Right lobe of liver (tissue), 6 donors: ENCODE measurements at places on chromosomes 12 and 14. TPM values are rescaled to one million over a fixed set of nuclear protein-coding genes. Genes with fewer than 3 reads are reported as not detected.

DNA sequence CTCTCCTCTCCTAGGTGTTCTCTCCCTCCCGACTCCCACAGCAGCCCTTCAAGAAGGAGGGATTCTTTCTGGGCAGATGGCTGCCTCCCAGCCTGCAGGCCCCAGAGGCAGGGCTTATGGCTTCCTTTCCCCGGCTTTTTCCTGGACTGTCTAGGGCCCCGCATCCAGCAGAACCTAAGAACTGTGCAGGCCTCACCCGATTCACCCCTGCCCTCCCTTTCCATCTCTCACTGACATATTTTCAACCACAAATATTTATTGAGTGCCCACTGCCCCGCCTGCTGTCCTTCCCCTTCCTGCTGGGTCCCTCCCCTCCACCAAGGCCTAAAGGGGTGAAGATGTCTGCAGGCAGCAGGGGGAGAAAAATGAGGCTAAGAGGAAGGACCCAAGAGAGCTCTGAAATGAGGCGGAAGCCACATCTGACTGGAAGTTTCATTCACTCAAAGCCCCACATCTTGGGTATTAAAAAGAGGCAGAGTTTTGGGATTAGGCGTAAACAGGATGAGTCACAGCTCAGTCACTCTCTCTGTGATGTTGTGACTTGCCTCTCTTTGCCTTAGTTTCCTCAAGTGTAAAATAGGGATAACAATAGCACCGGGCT is 2.9 kb downstream of the SCNN1A start:
- no peak overlapping the region for H3K4me3 ChIP-seq
- no peak for DNase-seq
- H3K27ac ChIP-seq: no peak overlapping the region
- H3K4me1 ChIP-seq: no peaks in the 10 kb centered on the region

Gene FOXA1
- 32.1 TPM for total RNA-seq

DNA sequence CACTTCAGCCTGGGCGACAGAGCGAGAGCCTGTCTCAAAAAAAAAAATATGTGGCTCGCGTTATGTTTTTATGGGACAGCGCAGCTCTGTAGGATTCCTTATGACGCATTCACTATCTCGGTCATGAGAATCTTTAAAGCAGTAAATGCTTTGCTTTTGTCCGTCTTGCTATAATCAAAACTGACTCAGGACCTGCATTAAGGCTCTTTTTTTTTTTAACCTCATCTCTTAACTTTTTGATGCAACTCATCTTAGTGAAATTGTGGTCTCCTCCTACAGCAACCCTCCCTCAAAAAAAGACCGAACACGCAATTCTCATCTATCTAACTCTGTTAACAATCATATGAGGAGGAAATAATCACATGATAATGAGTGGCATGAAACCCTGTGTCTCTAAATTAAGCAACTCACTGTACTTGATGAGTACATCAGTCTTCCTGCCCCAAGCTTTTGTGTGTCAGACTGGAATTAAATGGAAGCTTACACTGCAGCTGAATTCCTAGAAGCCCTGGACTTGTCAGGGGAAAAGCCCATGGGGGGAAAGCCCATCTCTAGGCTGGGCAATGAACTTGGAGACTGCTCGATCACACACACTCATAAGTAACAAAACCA is 4.3 kb downstream of the P2RX4 start:
- H3K27ac ChIP-seq: peak overlapping the region; percentile 79
- H3K4me1 ChIP-seq: peaks cover 44% of the 10 kb centered on the region
- no peak overlapping the region for H3K4me3 ChIP-seq
- no peaks in the 10 kb centered on the region for H3K36me3 ChIP-seq

- H3K36me3 ChIP-seq: no peaks in the 10 kb centered on the region
- no peak overlapping the region for H3K4me3 ChIP-seq
- no peak for DNase-seq
- no peaks in the 10 kb centered on the region for H3K27me3 ChIP-seq
- no peaks in the 10 kb centered on the region for H3K4me1 ChIP-seq
Measured at GRCh38 chr14:92464716-92465115, 48.9 kb upstream of the RIN3 start.

Gene PROX2
- total RNA-seq: not detected

DNA sequence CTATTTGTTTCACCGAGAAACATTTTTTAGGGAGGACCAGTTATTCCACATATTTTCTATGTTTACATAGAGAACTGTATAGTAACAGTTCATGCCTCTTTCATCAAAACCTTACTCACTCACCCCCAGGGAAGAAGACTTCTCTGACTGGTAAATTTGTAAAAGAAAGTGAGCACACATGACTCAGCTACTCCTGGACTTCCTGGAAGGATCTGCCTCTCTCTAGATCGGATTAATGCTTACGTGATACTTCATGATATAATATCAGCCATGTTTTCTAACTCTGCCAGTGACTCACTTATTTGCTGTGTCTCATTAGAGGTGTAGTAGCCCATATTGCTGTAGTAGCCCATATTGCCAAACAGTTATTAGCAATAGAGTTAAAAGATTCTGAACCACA is 494.3 kb upstream of the ATXN7L3B start:
- no peaks in the 10 kb centered on the region for H3K27me3 ChIP-seq
- H3K4me1 ChIP-seq: no peaks in the 10 kb centered on the region
- H3K27ac ChIP-seq: no peak overlapping the region
- H3K4me3 ChIP-seq: no peak overlapping the region
- DNase-seq: no peak
- no peaks in the 10 kb centered on the region for H3K36me3 ChIP-seq

Gene PKP2
- 17.2 TPM for total RNA-seq

DNA sequence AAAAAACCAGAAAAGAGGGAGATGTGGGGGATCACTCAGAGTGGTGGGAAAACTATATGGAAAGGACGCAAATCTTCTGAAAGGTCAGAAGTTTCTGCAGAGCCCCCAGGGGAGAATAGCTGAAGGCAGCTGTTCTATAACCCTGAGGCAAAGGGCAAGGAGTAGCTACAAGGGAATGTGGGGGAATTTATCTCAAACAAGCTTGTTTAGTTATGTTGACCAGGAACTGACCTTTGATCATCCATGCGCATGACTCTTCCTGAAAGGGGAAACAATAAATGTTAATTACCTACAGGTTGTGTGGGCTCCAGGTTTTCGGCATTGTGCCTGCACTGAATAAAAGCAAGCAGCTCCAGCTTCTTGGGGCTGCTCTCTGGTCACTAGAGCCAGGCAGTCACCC is 968.5 kb downstream of the AACS start:
- no peak for DNase-seq
- H3K27ac ChIP-seq: no peak overlapping the region
- H3K4me3 ChIP-seq: no peak overlapping the region

Gene TCTN1
- 9.6 TPM for total RNA-seq

DNA sequence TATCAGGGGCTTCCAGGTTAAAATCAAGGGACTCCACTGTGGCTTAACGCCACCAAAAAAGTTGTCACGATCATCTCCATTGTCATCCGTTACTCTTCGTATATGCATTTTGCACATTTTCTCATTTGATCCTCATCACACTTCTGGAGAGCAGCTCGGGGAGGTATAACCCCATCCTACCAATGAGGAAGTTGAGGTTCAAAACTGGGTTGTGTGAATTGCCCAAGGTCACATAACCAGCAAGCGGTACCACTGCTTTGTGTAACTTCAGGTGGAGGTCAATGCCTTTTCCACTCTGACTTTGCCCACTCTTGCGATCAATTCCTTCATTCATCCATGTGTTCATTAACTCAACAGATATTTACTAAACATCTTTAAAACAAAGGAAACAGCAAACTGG is 71.1 kb upstream of the CCND2 start:
- H3K4me3 ChIP-seq: no peak overlapping the region
- no peaks in the 10 kb centered on the region for H3K27me3 ChIP-seq
- no peak overlapping the region for H3K27ac ChIP-seq
- no peak for DNase-seq

Gene CREBL2
- total RNA-seq: 24.3 TPM

DNA sequence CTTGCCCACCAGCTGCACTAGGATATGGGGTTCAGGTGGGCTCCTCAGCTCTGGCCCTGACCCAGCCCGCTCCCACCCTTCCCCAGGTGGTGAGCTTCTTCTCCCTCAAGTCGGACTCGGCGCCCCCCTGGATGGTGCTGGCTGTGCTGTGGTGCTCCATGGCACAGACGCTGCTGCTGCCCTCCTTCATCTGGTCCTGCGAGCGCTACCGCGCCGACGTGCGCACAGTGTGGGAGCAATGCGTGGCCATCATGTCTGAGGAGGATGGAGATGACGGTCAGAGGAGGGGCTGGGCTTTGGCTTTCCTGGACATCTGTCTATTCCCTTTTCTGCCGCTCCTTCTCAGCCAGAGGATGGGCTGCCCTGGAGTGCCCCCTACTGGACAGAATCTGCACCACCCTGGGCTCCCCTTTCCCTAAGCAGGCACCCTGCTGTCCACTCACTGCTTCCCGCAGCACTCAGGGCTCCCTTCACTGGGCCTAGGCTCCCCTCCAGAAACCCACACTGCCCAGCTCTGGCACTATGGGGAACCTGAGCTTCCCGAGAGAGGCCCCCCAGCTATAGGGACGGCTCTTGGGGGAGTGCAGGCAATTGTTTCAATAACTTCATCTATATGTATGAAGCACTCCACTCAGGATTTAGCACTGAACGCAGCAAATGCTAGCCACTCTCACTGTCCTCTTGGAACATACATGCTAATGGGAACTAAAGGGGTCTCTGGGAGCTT is 2.6 kb upstream of the P3H3 start:
- peak; percentile 85 for DNase-seq
- no peaks in the 10 kb centered on the region for H3K27me3 ChIP-seq
- H3K4me1 ChIP-seq: no peaks in the 10 kb centered on the region
- H3K27ac ChIP-seq: no peak overlapping the region

Gene GTF2H3
- total RNA-seq: 13.8 TPM

- peaks cover 23% of the 10 kb centered on the region for H3K36me3 ChIP-seq
- H3K4me3 ChIP-seq: no peak overlapping the region
- no peaks in the 10 kb centered on the region for H3K4me1 ChIP-seq
- H3K27ac ChIP-seq: no peak overlapping the region
Measured at GRCh38 chr12:112161711-112162110, 36.4 kb downstream of the TRAFD1 start.

DNA sequence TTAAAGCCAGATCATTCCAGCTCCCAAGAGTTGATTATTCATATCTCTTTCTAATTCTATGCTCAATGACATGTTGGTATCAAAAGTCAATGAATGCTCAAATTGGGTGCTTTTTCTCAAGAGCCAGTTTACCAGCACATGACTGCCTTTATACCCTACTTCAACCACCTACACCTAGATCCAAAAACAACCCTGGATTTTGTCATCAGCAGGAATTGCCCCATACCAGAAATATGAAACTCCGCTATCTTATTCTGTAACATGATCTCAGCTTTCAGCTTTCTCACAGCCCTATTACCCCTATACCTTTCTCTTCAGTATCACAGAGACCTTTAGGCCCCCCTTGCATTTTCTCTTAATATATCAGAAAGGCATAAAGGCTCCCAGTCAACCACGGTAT is 32.3 kb upstream of the ESR2 start:
- no peaks in the 10 kb centered on the region for H3K27me3 ChIP-seq
- H3K4me1 ChIP-seq: no peaks in the 10 kb centered on the region
- DNase-seq: no peak
- H3K36me3 ChIP-seq: no peaks in the 10 kb centered on the region

Gene SOX5
- 32.7 TPM for total RNA-seq

Gene PDE3A
- total RNA-seq: 1.2 TPM

DNA sequence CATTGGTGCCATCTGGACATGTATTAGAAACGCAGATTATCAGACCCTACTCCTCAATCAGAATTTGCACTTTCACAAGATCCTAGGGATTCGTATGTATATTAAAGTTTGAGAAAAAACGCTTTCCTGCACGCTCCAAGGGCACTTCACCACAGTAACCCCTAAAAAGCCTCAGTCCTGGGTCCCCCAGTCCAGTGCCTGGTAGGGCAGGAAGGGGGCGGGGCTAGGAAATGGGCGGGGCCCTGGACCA is 369 bp downstream of the DEPDC4 start:
- H3K4me1 ChIP-seq: peaks cover 21% of the 10 kb centered on the region
- H3K27ac ChIP-seq: peak overlapping the region; percentile 9
- no peaks in the 10 kb centered on the region for H3K36me3 ChIP-seq
- peak overlapping the region; percentile 93 for H3K4me3 ChIP-seq
- peak; percentile 95 for DNase-seq

Gene HAL
- 181 TPM for total RNA-seq

Gene FGF23
- total RNA-seq: 0.33 TPM

GRCh38 chr12:107335802-107336570 is 242.6 kb upstream of the CRY1 start:
- no peak overlapping the region for H3K4me3 ChIP-seq
- no peaks in the 10 kb centered on the region for H3K27me3 ChIP-seq
- H3K36me3 ChIP-seq: no peaks in the 10 kb centered on the region
- no peaks in the 10 kb centered on the region for H3K4me1 ChIP-seq
- no peak for DNase-seq

Gene FSCB
- not detected for total RNA-seq

GRCh38 chr12:96242597-96242996 is 48.4 kb downstream of the ELK3 start:
- no peaks in the 10 kb centered on the region for H3K4me1 ChIP-seq
- DNase-seq: peak; percentile 74
- no peaks in the 10 kb centered on the region for H3K27me3 ChIP-seq
- no peak overlapping the region for H3K4me3 ChIP-seq

DNA sequence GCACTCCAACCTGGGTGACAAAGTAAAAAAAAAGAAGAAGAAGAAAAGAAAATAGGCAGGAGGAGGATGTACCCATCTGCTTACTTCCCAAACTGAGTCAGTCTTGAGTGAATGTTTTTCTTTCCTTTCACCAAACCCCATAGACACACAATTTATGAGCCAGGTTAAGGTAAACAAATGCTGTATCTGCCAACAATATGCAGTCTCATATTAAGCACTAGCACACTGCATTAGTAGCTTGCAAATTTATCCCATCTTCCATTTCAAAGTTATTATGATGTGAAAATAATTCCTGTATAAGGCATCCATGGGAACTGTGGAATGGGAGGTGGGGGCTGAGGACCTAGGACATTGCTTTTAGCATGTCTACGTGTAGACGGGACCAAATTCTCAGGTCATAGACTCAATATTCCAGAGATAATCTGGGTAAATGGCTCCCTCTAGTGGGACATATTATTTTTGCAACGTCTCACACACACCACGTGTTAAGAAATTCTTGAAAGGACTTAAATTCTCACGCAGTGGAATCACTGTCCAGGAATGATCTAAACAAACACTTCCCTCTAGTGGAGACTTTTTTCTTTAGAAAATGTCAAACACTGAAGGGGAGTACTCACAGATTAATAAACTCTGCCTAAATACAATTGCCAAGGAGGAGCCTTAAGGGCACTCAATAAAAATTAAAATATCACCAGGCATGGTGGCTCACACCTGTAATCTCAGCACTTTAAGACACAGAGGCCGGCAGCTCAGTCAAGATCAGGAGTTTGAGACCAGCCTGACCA is 17.1 kb upstream of the OR10P1 start:
- H3K4me1 ChIP-seq: no peaks in the 10 kb centered on the region
- H3K27ac ChIP-seq: no peak overlapping the region
- H3K27me3 ChIP-seq: no peaks in the 10 kb centered on the region
- H3K36me3 ChIP-seq: no peaks in the 10 kb centered on the region
- H3K4me3 ChIP-seq: no peak overlapping the region
- no peak for DNase-seq

Gene DNAI7
- total RNA-seq: not detected

Gene CCDC38
- total RNA-seq: 1.8 TPM

- no peak overlapping the region for H3K4me3 ChIP-seq
- no peaks in the 10 kb centered on the region for H3K27me3 ChIP-seq
- no peak overlapping the region for H3K27ac ChIP-seq
- DNase-seq: no peak
- no peaks in the 10 kb centered on the region for H3K36me3 ChIP-seq
Measured at GRCh38 chr12:26554332-26554731, 278.7 kb downstream of the ITPR2 start.
